ENCODE measurements at places on chromosomes 16 and 17. TPM values are rescaled to one million over a fixed set of nuclear protein-coding genes. Genes with fewer than 3 reads are reported as not detected.

- peak overlapping the region; percentile 99 for H3K4me3 ChIP-seq
- peak; percentile 79 for DNase-seq
- peak overlapping the region; percentile 100 for H3K27ac ChIP-seq
- H3K27me3 ChIP-seq: no peaks in the 10 kb centered on the region
- H3K36me3 ChIP-seq: no peaks in the 10 kb centered on the region
Observed at GRCh38 chr17:80261159-80261894, 675 bp downstream of the RNF213 start.

Gene SRL
- polyA plus RNA-seq: not detected

DNA sequence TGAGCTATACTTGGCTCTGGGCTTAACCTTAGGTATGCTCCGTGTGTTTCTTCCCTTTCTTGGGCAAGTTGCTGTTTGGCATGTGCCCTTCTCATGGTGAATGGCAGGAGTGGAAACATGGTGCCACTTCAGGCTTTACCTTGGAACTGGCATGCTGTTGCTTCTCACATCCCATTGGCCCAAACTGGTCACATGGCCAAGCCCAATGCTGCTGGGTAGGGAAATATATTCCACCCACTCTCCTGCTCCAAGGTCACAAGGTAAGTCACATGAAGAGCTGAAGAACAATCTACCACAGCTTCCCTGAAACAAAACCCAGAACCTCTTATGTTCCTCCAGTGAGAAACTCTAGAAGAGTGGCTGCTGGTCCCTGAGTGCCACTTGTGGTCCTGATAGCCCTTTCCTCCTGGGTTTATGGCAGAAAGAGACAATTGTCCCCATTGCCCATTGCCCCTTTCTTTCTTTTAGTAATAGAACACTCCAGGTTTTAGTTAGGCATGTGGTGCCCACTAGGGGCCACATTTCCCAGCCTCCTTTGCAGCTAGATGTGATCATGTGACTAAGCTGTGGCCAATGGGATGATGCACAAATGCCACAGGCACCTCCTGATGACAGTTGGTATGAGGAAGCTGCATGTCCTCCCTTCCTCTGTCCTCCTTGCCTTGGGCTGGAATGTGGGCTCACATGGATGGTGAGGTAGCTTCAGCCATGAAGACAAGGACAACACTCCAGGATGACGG lies 50.3 kb downstream of the MEOX1 start:
- DNase-seq: no peak
- H3K36me3 ChIP-seq: no peaks in the 10 kb centered on the region
- no peaks in the 10 kb centered on the region for H3K4me1 ChIP-seq
- H3K27me3 ChIP-seq: no peaks in the 10 kb centered on the region
- H3K4me3 ChIP-seq: no peak overlapping the region

DNA sequence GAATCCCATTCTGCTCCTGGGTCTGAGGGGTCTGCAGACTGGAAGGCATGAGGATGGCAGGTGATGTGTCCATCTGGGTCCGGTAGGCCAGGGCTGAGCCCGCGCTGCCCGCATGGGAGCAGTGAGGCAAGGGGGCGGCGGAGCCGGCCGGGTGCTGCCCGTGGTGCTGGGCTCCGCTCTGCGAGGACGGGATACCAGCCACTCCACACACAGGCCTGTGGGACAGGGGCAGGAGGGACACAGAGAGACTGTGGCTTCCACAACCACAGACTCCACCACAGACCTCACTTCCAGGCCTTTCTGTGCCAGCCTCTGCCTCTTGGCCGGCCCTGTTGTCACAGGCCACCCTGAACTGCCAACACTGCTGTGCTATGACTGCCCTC lies 25.4 kb downstream of the MAP1LC3B start:
- H3K4me1 ChIP-seq: peaks cover 6% of the 10 kb centered on the region
- no peaks in the 10 kb centered on the region for H3K27me3 ChIP-seq
- no peak overlapping the region for H3K4me3 ChIP-seq
- no peak overlapping the region for H3K27ac ChIP-seq
- DNase-seq: no peak

DNA sequence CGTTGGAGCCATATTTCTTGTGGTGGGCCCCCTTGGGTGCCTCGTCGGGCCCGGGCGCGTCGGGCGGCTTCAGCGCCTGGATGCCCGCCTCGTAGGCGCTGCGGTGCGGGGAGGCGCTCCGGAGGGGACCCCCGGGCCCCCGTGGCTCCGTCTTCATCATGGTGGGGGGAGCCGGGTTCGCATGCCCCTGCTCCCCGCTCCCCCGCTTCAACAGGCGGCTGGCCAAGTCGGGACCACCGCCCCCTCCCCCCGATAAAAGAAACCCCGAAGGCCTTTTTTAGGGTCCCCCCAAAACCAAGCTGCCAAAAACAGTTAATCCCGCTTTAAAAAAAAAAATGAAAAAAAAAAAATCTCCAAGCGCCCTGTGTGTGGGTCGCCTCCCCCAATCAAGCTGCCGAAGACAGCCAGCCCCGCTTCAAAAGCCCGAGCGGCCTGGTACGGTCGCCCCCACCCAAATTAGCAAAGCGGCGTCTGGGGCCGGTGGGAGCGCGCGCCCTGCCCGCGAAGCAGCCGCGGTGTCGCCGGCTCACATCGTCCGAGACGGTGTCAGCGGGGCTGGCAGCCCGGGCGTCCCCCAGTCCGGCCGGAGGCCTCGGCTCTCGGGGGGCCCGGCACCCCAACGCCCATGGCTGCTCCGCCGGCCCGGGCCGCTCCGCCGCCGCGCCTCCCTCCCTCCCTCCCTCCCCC lies at the start of gene PPP1R9B:
PPP1R9B (minus strand) TSS at position 324 of the 687 bp plus-strand sequence; CDS start at position 160, 164 bp downstream.
- H3K27me3 ChIP-seq: no peaks in the 10 kb centered on the region
- peaks cover 34% of the 10 kb centered on the region for H3K4me1 ChIP-seq
- peak within 1 kb of the TSS; percentile 83 for H3K27ac ChIP-seq
- peak within 1 kb of the TSS; percentile 98 for H3K4me3 ChIP-seq
- no peaks in the 10 kb centered on the region for H3K36me3 ChIP-seq
- DNase-seq: no peak

GRCh38 chr17:8847891-8848290 lies 19.6 kb downstream of the PIK3R6 start:
- no peaks in the 10 kb centered on the region for H3K36me3 ChIP-seq
- no peak overlapping the region for H3K27ac ChIP-seq
- H3K4me1 ChIP-seq: no peaks in the 10 kb centered on the region
- DNase-seq: no peak
- H3K4me3 ChIP-seq: no peak overlapping the region

GRCh38 chr17:69869667-69870066 lies 205.4 kb upstream of the KCNJ16 start:
- no peak overlapping the region for H3K27ac ChIP-seq
- no peaks in the 10 kb centered on the region for H3K27me3 ChIP-seq
- no peaks in the 10 kb centered on the region for H3K4me1 ChIP-seq
- H3K36me3 ChIP-seq: no peaks in the 10 kb centered on the region
- no peak for DNase-seq

All from hepatocyte (in vitro differentiated cells).